ENCODE measurements at places on chromosomes 11 and 22.
A peak's percentile ranks its signal among the peaks of the same experiment; 100 is the strongest.

- no peak for DNase-seq
Measured at GRCh38 chr22:23754980-23755636, 883 bp upstream of the VPREB3 start.

DNA sequence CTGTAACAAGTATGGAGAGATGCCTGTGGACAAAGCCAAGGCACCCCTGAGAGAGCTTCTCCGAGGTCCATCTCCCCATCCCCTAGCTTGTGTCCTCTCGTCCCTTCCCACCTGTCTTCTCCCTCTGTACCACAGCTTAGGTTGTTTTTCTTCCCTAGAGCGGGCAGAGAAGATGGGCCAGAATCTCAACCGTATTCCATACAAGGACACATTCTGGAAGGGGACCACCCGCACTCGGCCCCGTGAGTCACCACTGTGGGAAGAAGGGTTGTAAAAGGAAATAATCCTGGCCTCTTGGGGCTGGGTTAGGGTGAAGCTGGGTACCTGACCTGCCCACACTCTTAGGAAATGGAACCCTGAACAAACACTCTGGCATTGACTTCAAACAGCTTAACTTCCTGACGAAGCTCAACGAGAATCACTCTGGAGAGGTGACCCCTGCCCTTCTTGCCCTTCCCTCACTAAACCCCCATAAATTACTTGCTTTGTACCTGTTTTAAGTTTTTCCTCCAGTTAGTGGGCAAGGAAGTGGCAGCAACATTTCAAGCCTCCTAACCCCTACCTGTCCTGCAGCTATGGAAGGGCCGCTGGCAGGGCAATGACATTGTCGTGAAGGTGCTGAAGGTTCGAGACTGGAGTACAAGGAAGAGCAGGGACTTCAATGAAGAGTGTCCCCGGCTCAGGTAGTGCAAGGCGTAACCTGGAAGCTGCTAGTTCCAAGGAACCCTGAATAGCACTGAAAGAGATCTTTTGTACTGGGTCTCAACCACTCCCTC is 3.1 kb downstream of the TAF10 start:
- DNase-seq = no peak

- no peak for DNase-seq
Measured at GRCh38 chr11:61918938-61919704, 1.8 kb upstream of the RAB3IL1 start.

GRCh38 chr22:47568700-47569099 is 806.2 kb downstream of the TBC1D22A start:
- no peak for DNase-seq

GRCh38 chr11:11948242-11948947 is 60.0 kb downstream of the DKK3 start:
- DNase-seq = no peak

DNA sequence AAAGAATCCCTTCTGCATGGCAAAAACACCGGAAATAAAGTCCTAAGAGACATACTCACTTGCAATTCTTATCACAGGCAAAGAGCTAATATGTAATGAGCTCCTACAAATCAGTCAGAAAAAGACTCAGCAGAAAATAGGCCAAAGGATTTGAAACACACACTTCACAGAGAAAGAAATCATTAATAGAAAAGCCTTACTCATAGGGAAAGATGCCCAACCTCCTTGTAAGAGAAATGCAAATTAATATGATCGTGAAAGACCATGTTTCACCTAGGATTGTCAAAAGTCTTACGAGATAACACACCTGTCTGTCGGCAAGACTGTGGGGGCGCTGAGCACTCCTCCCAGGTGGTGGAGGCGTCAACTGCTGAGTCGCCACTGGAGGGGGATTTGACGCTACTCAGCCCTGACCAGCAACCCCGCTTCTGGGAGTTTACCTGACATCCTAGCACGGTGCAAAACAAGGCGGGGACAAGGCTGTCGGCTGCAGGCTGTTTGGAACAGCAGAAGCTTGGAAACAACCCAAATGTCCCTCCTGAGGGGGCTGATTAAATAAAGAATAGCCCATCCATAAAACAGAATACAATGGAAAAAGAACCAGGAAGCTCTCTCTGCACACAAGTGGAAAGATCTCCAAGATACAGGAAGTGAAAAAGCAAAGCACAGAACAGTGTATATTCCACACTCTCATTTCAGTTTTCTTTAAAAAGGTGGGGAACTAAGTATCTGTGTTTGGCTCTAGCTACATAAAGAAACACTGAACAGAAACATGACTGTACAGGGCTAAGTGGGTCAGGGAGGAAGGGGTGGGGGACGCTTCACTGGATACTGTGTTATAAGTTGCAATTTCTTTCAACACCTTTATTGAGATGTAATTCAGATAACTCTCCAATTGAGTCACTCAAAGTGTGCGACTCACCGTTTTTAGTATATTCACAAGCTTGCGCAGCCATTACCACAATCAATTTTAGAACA is 11.5 kb downstream of the CSNK1E start:
- no peak for DNase-seq

- no peak for DNase-seq
Measured at GRCh38 chr11:132579634-132580327, 952.5 kb downstream of the OPCML start.

DNA sequence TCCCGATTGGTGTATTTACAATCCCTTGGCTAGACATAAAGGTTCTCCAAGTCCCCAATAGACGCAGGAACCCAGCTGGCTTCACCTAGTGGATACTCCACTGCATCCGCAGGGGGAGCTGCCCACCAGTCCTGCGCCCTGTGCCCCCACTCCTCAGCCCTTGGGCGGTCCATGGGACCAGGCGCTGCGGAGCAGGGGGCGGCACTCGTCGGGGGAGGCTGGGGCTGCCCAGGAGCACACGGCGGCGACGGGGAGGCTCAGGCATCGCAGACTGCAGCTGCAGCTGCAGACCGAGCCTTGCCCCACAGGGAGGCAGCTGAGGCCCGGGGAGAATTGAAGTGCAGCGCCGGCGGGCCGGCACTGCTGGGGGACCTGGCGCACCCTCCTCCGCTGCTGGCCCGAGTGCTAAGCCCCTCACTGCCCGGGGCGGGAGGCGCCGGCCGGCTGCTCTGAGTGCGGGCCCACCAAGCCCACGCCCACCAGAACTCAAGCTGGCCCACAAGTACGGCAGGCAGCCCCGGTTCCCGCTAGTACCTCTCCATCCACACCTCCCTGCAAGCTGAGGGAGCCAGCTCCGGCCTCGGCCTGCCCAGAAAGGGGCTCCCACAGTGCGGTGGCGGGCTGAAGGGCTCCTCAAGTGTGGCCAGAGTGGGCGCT is 12.2 kb upstream of the SIK3 start:
- no peak for DNase-seq

GRCh38 chr11:45530776-45531175 is 134.6 kb downstream of the CHST1 start:
- no peak for DNase-seq

DNA sequence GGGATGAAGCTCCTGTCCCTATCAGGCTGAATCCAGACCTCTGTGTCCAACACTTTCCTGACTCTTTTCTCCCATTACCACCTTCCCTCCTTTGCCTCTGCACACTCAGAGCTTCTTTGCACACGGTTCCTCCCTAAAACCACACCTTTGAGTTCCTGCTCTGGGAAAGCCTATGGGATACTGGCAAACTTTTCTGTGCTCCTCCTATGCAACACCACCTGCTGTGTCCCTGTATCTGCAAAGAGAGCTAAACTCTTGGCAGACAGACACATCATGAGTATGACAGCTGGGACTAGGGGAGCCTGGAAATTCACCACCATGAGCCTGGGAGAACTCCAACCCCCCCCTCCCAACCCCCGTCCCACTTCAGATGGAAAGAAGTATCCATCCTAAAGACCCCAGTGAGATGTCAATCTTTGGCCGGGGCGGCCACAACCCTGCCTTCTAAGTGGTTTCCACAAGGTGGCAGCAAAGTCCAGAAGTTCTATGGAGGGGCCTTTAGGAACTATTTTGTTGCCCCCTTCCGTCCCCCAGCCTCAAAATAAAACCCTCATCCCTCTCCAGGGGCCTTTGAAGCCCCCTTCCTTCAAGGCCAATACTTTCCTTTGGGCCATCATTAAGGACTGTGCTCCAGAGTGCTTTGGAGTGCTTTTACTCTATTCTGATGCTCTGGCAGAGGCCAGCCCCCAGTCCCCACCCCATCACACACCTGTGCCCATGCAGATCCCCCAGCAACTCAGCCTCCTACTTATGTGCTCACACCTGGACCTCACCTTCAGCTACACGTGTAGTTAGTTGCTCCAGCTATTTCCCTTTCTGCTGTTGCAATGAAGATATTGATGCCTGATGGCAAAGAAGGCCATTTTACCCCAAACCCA is 19.4 kb downstream of the HTR3A start:
- DNase-seq = no peak

DNA sequence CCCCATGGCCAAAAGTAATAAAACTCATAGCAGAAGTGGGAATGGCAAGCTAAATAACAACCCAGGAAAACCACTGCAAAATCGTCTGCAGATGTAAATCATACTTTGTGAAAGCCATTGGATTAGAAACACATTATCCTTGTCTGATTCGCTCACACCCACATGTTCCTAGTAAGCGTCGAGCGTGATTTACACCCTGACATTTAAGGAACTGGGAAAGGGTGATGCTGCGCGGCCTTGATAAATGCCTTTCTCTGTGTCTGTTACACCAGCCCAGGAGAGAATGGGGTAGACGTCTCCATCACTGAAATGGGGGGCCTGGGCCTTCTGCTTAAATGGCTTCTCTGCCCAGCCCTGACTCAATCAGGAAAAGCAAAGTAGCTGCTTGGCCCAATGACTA is 162.7 kb downstream of the NTM start:
- DNase-seq = no peak

DNA sequence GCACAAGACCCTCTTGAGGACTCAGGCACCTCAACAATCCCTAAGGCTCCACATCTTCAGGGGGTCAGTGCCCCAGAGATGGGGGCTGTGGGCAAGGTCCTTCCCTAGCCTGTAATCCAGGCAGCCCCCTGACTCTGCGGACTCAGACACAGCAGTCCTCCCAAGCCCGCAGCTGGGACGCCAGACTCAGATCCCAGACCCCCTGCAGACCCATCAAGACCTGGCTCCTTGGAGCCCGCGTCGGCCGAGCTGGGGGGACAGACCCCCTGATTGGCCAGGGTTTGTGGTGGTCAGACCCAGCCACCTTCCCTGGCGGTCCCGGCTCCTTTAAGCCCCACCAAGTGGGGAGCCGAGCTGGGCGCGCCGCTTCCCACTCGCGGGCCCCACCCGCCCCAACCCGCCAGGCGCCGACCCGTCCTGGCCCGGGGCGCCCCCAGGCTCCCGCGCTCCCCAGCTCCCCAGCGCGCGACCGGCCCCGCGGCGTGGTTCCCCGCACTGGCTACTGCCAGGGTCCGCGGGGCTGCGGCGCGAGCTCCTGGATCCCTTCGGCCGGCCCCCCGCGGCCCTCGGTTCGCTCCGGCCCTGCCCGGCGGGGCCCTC is 458 bp downstream of the OSBPL5 start:
- DNase-seq = no peak

DNA sequence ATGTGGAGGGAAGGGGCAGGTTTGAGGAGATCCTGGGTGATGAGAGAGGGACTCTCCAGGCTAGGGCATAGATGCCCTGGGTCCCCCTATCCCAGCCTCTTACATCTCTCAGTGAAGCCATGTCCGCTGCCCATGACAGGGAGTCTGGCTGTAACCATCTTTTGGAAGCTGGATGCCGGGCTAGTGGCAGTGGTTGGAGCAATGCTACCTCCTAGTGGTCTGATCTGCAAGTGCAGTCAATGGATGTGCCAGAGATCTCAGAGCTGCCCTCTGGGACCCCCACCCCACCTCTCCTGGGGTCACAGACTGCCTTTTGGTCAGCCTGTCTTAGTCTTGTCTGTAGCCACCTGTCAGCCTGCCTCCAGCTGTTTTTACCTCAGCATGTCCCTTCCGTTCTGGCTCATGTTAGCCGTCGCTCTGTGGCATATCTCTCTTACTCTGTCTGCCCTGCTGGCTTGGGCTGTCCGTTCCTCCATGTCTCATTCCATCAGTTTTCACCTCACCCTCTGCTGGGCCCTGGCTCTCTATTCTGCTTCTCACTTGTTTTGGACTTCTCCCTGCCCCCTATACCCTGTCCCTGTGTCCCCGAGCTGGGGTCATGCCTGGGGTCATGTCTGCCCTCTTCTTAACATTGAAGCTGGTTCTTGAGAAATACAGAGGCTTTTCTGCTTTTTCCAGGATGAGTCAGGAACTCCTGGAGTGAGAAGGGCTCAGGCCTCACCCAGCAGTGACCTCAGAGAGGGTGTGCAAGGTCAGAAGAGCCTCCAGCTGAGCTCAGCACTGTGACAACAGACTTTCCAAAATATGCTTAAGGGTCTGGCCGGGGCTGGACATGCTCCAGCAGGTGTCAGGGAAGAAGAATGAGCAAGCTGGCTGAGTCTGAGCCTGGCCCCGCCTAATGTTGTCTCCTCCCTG is 52.0 kb upstream of the THY1 start:
- peak; percentile 60 for DNase-seq

GRCh38 chr11:33514079-33514925 is 186.3 kb downstream of the C11orf91 start:
- DNase-seq = no peak

GRCh38 chr11:71486320-71486719 is 33.3 kb downstream of the NADSYN1 start:
- DNase-seq = no peak

DNA sequence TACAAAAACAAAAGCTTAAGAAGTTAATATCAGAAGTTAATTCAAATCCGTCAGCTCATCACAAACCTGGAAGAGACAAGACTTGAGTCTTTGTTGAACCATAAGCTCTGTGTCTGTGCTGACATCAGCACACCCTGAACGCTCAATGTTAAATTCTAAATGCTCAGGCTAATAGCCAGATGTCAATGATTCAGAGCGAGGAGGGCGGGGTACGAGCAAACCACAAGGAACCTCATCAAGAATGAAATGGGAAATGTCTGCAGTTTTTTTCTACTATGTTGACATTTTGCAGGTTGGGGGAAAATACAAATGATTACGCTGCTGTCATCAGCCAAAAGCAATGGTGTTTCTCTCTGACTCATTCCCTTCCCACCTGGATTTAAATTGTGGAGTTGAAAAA is 1057.2 kb downstream of the NTM start:
- no peak for DNase-seq
